CD4-positive, alpha-beta T cell (primary cell): ENCODE measurements at places on chromosomes 7 and 10.
A peak's percentile ranks its signal among the peaks of the same experiment; 100 is the strongest.

GRCh38 chr7:140142031-140142430, 34.8 kb downstream of the KDM7A start:
- DNase-seq = no peak

DNA sequence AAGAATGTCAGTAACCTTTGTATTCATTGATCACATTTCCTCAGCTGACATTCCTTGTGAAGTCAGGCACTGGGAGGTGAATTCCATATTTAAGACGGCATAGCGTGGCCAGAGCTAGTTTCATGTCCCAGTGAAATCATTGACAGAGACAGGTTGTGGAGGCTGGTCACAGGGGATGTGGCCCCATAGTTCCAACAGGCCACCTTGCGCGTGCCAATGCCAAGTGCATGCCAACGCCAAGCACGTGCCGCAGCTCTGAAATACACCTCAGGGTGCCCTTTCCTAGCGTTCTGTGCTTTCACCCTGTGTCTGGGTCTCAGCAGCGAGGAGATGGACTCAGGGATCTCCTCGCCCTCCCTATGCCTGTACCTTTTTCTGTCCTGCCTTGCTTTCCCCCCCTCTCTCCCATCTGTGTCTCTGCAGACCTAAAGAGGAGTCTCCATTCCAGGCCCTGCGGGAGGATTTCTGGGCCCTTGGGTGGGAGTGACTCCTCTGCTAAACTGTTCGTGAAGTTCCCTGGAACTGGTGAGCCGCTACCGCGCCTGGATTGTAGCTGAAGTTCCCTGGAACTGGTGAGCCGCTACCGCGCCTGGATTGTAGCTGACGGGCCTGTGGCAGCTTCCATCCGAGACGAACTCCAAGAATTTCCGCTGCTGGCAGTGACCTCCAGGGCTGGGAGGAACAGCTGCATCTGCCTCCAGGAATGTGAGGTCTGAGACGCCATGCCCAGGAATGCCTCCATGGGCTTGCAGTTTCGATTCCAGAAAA, 19.7 kb downstream of the AQP1 start:
- DNase-seq = no peak

- DNase-seq = no peak
These were observed 1.2 kb upstream of the NAMPT start for GRCh38 chr7:106285855-106286492.

DNA sequence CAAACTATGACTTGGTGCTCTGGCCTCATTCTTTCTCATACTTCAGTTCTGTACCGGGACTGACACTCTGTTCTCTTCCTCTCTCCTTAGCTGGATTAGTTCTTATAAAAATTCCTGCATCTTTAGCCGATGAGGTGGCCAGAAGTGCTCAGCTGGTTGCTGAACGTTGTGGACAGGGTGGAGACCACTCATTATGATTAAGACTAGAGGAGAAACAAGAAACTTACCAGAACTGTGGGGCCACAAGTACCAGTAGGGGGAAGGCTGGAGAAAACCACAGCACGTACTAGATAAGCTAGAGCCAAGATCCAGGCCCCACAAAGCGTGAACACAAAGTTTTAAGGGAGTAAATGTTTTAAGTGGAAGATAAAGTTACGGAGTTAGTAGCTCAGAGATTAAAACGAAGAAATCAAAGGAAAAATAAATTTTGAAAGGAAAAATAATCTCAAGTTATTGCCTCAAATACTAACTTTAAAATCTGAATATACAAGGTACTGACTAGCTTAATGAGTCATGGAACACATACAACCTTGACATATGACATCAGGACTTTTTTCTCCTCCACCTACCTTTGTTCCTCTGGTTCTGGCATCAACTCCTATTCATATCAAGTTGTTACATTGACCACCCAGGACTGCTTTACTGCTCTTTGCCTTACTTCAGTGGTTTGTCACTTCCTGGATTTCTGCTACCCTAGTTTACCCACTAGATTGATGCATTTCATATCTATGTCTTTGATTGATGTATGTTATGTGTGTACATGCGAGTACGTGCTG, 469.0 kb downstream of the TFEC start:
- no peak for DNase-seq

DNA sequence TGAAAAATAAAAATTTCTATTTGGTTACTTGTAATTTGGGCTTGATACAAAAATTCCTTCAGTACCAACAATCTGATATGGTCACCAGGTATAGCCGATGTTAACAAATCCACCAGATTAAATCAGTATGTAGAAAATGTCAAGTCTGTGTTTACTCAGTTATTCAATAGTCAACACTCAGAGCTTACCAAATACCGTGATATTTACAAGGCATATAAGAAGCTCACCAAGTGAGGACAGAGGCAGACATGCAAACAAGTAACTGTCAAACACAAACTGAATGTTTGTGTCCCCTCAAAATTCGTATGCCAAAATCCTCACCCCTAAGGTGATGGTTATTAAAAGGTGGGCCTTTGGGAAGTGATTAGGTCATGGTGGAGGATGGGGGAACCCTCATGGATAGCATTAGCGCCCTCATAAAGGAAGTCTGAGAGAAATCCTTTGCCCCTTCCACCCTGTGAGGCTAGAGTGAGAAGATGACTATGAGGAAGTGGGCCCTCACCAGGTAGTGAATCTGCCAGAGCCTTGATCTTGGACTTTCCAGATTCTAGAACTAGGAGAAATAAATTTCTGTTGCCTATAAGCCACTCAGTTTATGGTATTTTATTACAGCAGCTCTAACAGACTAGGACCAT, 63.1 kb downstream of the TES start:
- no peak for DNase-seq

- DNase-seq = no peak
These were observed 107.5 kb upstream of the KIF5B start for GRCh38 chr10:32163762-32164148.

DNA sequence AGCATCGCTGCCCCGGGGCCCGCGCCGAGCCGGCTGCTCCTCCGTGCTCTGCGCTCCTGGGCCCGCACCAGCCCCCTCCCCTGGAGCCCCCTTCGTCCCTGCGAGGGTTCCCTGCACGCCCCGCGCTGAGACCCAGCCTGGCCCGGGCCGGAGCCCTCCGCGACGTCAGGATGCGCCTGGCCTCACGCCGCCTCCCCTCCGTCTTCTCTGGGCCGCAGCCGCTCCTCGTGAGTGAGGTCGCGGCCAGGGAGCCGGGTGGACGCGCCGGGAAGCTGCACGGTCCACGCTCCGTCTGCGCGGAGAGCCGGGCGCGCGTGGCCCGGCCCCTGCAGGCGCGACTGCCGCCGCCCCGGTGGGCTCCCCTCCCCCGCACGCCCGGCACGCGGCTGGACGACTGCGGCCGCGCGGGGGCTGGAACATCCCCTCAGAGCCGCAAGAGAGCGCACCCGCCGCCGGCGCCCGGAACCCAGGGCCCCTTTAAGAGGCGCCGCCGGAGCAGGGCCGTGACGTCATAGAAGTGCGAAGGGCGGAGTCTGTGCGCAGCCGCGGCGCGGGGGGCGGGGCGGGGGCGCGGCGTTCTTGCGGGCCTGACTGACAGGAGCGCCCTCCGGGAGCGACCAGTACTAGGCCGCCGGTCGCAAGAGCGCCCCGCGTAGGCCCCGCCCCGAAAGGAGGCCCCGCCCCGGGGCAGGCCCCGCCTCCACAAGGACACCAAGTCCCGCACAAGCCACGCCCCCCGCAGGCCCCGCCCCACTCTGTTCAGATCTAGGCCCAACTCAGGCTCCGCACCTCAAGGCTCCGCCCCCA, 507 bp upstream of the INPP5A start:
- DNase-seq = peak; percentile 100

- DNase-seq = no peak
These were observed 23.6 kb downstream of the ZNF783 start for GRCh38 chr7:149285603-149286002.

- no peak for DNase-seq
These were observed 168.4 kb downstream of the RELN start for GRCh38 chr7:103821092-103821491.

DNA sequence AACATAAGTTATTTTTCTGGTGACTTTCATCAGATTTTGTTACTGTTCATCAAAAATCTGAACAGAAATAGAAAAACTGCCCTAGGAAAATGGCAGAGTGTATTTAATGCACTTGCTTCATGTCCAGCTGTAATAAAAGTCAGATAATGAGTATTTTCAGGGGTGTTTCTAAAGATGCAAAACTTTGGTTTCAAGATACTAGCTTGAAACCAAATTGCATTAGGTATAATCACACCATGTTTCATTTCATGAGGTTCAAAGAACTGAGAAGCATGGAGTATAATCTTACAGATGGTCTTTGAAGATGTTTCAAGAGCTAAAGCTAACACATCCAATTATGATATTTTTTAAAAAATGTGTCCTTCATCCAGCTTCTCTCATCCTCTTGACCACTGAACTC, 128.9 kb downstream of the NRCAM start:
- no peak for DNase-seq

DNA sequence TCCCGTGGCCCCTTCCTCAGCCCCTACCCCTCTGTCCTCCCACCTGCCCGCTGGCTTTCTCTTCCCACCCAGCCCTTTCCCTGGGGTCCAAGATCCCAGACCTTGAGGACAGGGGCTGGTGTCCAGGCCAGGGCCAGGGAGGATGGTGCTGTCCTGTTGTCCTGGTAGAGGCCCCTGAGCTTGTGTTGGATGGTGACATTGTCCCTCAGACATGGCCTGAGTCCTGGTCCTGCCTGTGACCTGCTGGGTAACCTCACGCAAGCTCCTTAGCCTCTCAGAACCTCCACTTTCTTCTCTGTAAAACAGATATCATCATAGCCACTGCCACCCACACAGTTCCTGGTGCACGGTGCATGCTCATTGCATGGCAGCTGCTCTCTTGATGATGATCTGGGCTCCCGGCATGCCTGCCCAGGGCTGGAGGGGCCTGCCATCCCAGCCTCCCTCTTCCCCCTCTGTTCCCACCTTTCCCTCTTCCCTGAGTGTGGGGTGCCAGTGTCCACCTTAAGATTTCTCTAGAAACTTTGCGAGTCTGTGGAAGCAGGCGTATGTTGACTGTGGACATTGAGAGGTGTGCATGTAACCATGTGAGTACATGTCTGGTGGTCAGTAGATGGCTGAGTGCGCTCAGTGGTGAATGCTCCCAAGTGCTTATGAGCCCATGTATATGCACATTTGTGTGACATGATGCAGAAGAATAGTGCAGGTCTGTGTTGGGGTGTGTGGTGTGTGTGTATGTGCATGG, 60.4 kb downstream of the NEURL1 start:
- no peak for DNase-seq

GRCh38 chr7:125485223-125485622, 555.6 kb upstream of the POT1 start:
- DNase-seq = no peak

DNA sequence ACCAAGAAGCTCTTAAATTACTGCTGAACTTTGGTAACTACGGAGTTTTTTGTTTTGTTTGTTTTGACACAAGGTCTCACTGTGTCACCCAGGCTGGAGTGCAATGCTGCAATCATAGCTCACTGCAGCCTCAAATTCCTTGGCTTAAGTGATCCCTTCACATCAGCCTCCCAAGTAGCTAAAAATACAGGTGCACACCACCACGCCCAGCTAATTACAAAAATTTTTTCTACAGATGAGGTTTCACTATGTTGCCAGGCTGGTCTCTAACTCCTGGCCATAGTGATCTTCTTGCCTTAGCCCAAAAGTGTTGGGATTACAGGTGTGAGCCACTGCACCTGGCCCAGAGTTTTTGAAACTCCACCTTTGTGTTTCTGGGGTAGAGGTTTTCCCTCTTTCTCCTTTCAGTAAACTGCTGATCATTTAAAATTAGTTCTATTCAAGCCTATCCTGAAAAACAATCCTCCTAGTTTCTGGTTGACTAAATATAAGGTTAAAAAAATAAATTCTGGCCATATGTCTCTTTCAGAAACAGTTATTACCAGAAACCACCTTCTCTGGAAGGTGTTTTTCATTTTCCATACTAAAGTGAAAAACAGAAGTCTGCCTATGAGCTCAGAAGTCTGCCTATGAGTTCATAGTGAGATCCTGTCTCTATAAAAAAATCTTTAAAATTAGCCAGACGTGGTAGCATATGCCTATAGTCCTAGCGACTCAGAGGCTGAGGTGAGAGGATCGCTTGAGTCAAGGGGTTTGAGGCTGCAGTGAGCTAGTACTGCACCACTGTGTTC, 63.9 kb downstream of the VOPP1 start:
- no peak for DNase-seq

DNA sequence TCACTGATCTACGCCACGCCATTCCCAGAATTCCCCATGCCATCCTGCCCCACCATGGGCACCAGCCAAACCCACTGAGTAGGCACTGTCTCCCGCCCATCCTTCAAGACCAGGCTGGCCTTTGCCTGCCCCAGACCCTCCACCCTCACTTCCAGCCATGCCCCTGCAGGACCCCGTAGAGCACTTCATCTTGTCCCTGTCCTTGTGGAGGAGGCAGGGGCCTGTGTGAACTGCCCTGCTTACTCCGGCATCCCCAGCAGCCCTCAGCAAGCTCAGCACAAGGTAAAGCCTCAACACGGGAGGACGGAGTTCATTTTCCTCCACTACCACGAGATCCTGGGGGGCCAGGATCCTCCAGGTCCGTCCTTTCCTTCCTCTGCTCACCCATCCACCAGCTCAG, 577.7 kb downstream of the PTPRN2 start:
- no peak for DNase-seq

- no peak for DNase-seq
These were observed 240.9 kb upstream of the PTER start for GRCh38 chr10:16195894-16196293.

- DNase-seq = no peak
These were observed 132.1 kb downstream of the EGFR start for GRCh38 chr7:55150709-55151451.

- DNase-seq = no peak
These were observed 266.3 kb upstream of the ZMIZ1 start for GRCh38 chr10:78802431-78802830.

GRCh38 chr10:71220689-71221540, 8.5 kb downstream of the UNC5B start:
- DNase-seq = no peak

DNA sequence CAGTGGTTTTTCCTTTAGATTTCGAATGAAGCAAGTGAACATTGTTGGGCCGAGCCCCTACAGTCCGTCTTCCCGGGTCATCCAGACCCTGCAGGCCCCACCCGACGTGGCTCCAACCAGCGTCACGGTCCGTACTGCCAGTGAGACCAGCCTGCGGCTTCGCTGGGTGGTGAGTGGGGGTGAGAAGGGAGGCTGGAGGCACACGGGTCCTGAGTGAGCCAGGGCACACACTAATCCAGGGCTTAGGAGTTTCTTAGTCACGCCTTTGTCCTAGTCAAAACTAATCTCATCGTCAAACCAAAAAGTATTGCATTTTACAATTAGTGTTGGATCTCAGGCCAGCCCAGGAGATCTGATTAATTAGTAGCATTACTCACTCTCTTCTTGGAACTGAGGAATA, 568.8 kb upstream of the FOXK1 start:
- no peak for DNase-seq
